ENCODE measurements at places on chromosomes 3 and 15. TPM values are rescaled to one million over a fixed set of nuclear protein-coding genes. Genes with fewer than 3 reads are reported as not detected.

PKM gene
- 2,564 TPM for total RNA-seq

DPPA2 gene
- not detected for total RNA-seq

GOLGA6A gene
- total RNA-seq, result not detected

STRC gene
- total RNA-seq, result not detected

P3H2 gene
- 95.5 TPM for total RNA-seq

TGM5 gene
- not detected for total RNA-seq

TMEM108 gene
- total RNA-seq, result 0.69 TPM

ACOX2 gene
- total RNA-seq, result 18.5 TPM

FBXW12 gene
- total RNA-seq, result not detected

GRCh38 chr3:81908561-81908960 lies 147.1 kb upstream of the GBE1 start:
- no peak for DNase-seq

- no peak for DNase-seq
Measured at GRCh38 chr15:77057072-77057471, 13.8 kb downstream of the TSPAN3 start.

DNA sequence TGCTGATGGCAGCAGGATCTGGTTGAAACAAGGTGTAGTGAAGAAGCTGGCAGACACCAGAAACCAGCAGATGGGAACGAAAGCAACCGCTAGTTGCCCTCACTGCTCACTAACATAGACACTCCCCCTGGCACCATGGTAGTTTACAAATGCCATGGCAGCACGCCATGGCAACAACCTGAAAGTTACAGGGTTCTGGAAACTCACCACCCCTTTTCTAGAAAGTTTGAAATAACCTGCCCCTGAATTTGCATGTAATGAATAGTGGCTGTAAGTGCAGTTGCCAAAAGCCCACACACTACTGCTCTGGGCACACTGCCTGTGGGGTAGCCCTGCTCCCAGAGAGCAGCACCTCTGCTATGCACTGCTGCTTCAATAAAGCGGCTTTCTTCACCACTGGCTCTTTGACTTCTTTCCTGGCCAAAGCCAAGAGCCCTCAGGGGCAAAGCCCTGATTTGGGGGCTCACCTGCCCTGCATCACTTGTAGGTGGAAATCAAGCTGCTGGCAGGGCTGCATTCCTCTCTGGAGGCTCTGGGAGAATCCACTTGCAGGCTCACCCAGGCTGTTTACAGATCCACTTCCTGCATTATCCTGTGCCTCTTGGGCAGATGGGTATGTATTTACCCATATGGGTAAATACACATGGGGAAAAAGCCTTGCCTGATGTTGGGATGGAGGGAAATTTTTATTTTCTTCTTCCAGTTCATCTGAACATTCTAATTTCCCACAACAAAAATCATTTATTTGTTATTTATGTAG lies 2.0 kb upstream of the GP9 start:
- peak; percentile 64 for DNase-seq

DNA sequence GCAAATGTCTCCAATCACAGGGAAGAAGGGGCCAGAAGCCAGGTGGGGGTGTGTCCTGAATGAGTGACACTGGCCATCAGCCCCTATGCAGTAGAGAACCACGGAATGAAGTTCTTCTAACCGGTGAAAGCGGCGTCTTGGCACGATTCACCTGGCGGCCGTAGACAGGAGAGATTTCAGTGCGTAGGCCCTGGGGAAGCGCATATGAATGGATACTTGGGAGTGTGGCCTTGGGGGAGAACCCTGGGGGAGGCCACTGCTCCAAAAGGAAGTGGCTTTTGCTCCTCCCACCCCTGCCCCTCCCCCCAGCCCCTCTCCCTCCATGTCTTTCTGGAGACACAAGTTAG lies 43.6 kb downstream of the RBPMS2 start:
- no peak for DNase-seq

GRCh38 chr15:51265037-51265555 lies 73.3 kb downstream of the CYP19A1 start:
- no peak for DNase-seq

- DNase-seq, result peak; percentile 82
Measured at GRCh38 chr3:112086875-112087524, 811 bp downstream of the C3orf52 start.

DNA sequence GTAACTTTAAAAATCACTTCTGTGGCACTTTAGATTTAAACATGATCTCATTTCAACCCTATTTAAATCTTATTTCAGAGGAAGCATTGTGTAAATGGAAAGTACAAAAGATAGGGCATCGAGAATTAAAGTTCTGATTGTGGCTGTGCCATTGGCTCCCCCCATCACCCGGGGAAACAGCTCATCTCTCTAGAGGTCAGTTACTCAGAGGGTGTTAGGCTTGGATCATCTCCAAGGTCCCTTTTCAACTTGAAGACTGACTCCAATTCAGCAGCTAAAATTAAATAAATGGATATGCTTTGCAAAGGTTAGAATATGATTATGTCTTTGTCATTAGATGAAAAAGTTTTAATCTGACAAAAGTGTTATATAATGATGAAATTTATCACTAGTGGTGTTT lies 20.1 kb downstream of the CADM2 start:
- DNase-seq, result no peak

DNA sequence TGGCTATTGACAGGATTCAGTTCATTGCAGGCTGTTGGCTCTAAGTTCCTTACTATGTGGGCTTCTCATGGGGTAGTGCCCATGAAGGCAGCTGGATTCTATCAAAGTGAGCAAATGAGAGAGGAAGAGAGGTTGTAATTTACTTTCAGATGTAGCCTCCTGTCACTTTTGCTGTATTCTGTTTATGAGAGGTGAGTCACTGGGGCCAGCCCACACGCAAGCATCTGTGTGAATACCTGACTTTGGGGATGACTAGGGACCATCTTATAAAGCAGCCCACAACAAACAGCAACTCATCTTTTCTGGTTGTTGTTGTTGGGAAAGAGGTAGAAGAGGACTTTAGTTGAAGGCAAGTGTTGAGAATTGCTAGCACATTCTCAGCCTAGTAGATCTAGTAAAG lies 506.3 kb upstream of the GRM7 start:
- DNase-seq, result no peak

DNA sequence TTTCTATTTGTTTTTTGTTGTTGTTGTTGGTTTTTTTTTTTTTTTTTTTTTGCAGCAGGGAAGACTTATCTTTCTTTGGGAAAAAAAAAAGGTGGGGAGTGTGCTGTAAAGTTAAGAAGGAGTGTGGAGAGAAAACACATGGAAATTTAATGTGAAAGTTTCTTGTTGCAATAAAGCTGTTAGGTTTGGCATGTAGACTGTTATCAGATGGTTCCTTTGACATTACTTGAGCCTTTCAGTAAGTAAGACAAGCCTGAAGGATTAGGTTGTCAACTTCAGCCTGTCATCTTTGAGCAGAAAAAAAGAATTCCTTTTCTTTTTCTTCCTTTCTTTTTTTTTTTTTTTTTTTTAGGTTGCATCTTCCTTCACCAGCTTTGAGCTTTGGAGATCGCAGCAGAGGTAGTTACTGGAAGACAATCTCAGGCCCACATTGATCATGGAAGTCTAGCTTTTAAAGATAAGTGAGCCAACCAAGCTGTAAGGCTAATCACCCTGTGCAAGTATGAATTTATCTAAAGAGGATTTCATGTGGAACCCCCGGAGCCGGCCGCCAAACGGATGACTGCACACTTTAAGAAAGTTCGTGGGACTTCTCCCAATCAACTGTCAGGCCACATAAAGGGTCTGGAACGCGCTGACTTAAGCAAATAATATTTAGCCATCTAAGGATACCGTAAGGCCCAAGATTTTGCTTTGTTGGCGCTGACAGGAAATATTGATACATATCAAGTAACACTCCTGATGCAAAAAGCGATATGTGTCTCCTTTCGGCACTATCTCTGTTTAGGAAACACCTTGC lies 1040.1 kb upstream of the NR2F2 start:
- DNase-seq, result no peak

DNA sequence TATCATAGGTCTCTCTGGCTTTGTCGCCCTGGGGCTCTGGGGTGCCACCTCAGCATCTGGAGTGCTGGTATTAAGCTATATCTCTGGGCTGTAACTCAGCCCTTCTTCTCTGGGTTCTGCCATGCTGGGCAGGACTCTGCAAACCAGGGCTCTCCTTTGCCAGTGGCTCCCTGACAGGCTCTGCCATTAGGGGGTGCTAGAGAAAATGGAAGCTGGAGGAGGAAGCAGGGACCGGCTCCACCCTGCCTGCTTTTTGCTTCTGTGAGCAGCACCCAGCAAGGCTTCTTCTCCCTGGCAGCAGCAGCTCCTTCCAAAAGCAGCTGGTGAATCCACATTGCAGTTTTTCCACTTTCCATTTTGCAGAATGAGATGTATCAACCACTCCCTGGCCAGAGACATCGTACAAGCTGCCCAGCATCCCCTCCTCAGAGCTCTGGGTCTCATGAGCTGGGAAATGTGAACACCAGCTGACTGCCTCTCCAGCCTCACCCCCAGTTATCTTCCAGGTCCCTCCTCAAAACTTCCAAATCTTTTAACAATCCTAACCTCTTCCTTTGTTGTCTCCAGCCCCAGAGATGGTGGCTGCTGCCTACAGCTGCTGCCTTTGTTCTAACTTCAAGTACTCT lies 165.0 kb downstream of the ABHD5 start:
- DNase-seq, result peak; percentile 66

DNA sequence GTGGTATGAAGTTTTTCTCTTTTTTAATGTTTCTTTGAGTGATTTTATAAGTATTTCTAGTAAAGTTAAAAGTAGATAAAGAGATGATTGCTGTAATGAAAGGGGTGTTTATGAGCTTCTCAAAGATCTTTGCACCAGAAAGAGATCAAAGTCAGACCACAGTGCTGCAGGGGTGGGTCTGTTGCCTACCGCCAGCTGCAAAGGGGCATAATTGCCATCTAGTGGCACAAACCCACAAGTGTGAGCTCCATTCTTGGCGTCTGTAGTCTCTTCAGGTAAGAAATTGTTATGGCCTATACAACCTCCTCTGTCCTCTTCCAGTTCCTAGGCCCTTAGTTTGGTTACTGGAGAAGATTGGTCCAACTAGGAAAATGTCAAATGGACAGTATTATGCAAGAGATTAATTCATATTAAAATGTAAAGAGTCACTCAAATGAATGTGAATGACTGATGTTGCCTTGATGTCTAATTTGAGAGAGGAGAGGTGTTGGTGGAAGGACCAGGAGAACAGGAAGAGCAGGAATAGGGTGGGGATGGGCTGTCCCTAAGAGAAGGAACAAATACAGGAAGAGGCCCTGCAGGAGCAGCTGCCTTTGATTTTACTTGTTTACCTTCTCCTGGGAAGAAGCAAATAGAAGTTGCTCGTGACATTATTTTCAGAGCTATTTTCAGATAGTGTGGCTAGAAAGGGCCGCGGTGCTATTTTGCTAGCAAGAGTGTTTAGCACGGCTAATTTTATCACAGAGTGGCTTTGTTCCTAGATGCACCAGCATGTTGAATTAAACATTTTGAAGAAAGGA lies 53.0 kb upstream of the GSK3B start:
- DNase-seq, result no peak

DNA sequence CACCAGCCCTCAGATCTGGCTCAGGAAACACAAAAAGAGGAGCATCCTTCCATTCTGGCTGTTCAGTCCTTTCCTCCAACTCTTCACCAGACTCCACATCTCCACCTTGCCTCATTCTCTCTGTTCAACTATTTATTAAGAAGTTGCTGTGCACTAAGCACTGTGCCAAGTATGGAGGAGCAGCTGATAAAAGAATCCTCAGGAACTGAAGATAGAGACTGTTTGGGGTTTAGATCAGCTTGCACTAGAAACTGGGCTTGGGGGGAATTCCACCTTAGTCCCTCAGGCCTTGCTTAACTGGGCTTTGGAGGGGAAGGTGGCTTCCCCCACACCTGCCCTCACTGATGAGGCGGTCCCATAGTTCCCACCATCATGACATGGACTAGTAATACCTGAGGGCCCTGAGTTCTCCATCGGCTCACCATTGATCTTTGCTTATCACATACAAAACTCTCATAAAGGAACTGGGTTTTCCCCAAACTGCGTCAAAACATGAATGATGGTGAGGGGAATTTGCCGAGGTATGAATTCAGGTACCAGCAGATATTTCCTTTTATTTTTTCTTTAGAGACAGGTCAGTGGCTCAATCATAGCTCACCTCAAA lies 1.7 kb upstream of the CCR8 start:
- no peak for DNase-seq

DNA sequence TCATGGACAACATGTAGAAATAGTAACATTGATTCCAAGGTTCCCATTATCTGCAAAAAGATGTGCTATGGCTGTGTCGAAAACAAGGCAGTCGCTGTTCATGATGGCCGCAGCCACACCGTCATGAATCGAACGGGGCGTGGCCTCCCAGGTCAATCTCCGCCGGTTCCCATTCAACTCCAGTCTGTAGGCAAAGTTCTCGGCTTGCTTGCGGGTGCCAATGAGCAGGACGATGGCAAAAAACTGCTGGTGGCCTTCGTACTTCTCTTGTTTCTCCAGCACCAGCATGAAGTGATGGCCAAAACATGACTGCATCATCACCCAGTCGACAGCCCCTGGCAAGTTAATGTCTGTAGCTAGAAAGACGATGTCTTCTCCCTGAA lies 20.8 kb downstream of the SIAH2 start:
- DNase-seq, result no peak

GRCh38 chr3:171753665-171754408 lies 56.4 kb downstream of the PLD1 start:
- peak; percentile 57 for DNase-seq
